ENCODE measurements at places on chromosomes 11 and 22.
A peak's percentile ranks its signal among the peaks of the same experiment; 100 is the strongest.

DNA sequence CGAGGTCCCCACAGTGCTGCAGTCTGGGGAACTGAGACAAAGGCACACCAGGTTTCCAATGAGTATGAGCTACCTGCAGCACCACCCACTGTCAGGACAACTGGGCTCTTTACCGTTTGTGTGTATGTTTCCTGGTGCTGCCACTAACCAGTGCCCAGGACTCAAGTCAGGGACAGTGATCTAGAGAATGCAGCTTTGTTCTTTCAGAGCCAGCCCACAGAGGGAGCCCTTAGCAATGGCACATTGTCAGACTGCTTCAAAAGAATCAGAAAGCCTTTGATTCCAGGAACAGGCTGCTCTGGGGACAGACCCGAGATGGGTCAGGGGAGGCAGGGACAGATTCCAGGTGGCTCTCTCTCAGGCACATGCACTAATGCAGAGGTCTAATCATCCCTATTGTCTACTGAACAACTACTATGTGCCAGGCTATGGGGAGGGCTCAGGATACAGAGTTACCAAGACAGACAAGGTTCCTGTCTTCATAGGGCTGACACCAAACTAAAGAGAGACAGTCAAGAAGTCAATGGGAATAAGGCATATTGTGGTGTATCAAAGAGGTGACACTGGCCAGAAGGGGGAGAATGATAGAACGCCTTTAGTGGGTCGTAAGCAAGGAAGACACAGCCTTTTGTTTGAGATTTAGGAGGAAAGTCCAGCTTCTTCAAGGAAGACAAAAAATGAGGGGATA is 103.7 kb downstream of the VPREB1 start:
- no peak for DNase-seq

- no peak for DNase-seq
Observed at GRCh38 chr11:2389377-2390026, 11.0 kb upstream of the TSSC4 start.

DNA sequence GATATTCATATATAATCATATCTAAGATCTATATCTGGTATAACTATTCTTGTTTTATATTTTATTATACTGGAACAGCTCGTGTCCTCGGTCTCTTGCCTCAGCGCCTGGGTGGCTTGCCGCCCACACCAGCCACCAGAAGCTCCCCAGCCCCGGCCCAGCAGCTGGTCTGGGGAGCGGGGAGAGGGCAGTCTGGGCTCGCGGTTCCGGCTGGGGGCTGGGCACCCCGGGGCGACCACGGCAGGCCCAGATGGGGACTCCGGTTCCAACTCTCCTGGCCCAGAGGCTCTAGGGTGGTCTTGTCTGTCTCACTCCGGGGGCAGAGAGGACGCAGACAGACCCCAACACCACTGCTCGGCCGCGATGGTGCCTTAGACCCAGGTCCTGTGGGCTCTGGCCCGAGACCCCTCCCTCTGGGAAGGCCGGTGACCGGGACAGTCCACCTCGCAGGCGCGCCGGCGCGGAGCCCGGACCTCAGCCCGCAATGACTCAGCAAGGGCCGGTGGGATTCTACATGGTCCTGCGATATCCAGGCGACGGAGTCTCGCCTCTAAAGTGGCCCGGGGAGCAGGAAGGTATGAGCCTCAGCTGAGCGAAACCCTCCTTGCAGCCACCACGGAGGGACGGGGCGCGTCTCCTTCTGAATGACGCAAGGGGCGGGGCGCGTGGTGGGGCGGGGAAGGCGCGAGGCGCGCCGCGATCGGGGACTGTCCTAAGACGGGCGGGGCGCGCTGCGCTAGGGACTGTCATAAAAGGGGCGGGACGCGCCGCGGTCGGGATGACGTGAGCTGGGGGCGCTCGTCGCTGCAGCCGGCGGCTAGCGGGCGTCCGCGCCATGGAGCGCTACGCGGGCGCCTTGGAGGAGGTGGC is at the start of gene DGCR6:
DGCR6 (plus strand) TSS at position 781 of the 870 bp plus-strand sequence; CDS start at position 836, 55 bp downstream.
- no peak for DNase-seq

DNA sequence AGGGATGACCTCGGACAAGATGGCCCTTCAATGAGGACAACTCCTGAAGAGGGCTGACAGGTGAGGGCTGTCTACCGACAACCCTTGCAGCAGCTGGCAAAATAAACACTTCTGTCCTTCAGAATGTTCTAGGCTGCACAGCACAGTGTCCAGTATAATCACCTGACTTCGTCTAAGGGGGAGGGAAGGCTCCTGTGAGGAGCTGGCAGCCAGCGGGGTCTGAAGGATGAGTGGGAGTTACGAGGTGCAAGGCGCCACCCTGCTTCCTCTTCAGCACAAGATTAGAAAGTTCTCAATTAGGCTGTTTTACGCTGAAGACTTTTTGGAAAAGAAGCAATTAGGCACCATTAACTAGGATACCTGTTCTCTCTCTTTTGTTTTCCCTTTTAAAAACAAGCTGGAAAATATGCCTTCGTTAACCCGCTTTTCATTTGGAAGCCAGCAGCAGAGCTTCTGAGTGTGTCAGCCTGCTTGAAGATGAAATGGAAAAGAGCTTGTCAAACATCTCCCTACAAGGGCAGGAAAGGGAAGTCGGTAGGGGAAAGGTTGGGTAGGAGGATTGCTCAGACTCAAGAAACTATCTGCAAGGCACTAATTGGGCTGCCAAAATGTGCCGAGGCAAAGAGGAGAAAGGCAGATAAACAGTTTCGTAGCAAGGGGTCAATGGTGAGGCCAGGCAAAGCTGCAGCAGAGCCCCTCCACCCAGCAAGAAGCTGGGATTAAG is 592.2 kb upstream of the CADM1 start:
- DNase-seq = no peak

- peak; percentile 56 for DNase-seq
Observed at GRCh38 chr11:47394322-47395222, 13.8 kb upstream of the SLC39A13 start.

DNA sequence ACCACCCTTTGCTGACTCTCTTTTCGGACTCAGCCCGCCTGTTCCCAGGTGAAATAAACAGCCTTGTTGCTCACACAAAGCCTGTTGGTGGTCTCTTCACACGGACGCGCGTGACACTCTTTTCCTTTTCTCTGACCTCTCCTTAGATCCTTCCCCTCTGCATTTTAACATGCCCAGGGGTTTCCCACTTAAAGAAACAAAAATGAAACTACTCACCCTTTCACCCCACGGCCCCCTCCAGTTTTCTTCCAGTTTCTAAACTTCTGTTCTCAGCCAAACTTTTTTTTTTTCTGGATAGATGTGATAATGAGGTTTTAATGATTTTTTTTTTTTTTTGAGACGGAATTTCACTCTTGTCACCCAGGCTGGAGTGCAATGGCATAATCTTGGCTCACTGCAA is 32.8 kb upstream of the NUP50 start:
- no peak for DNase-seq

DNA sequence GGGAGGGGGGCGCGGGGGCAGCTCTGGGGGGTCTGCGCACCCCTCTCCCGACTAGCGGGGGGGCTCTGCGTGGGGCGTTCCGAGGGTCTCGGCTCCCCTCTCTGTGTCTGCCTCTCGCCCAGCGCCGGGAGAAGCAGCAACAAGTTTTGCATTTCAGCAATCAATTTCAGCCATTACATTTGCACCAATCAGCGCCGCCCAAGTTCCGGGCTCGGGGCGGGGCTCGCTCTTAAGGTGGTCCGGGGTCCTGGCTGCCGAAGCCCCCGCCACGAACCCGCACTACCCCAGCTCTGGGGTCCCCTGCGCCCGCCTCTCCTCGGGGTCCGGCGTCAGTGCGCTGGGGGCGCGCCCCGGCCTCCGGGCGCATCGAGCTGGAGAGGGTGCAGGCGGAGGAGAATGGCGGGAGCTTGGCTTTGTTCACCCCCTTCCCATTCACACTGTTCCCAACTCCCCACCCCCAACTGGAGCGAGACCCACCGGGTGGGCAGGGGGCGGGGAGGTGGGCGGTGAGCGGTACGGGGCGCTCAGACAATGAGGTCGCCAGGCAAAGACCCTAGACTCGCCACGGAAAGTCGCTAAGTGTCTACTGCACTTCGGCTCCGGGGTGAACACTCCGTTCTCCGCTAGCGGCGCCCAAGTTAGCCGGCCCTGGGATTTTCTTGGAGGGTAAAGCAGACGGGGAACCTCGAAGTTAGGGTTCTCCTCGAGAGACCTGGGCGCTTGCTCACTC is at the start of gene MN1:
MN1 (minus strand) TSS at position 141 of the 730 bp plus-strand sequence. CDS start 1,213 bp downstream, outside the sequence.
- DNase-seq = no peak

DNA sequence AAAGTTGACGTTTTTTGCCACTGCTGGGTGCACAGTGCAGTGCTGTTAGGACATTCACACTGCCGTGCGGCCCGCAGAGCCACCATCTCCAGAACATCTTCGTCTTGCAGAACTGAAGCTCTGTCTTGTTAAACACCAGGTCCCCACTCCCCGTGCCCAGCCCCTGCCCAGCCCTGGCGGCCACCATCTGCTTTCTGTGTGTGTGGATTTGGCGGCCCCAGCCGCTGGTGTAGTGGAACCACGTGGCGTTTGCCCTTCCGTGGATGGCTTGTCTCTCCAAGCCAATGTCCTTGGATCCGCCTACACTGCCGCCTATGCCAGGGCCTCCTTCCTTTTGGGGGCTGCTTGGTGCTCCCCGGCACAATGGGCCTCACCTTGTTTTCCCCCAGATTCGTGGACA is 8.2 kb upstream of the MUC5AC start:
- DNase-seq = no peak

DNA sequence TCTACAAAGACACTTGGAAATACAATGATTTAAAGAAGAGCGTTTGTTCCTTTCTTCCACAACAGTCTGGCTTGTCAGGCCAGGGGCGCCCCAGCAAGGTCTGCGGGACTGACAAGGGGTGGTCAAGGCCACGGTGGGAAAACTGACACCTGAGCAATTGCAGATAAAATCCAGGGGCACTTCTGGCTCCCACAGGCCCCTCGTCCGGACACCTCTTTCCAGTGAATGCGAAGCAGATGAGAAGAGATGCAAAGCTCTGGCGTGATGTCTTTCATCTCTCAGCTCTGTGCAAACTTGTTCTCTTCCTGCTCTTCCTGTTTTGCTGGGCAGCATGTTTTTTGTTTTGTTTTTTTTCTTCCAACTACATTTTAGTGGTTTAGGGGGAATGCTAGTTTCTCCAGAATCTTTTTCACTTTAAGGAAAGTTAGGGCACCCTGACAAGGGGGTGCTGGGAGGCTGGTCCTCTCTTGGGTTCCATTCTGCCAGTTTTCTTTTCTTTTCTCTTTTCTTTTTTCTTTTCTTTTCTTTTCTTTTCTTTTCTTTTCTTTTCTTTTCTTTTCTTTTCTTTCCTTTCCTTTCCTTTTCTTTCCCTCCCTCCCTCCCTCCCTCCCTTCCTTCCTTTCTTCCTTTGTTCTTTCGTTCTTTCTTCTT is 11.1 kb upstream of the CBX6 start:
- DNase-seq = no peak

DNA sequence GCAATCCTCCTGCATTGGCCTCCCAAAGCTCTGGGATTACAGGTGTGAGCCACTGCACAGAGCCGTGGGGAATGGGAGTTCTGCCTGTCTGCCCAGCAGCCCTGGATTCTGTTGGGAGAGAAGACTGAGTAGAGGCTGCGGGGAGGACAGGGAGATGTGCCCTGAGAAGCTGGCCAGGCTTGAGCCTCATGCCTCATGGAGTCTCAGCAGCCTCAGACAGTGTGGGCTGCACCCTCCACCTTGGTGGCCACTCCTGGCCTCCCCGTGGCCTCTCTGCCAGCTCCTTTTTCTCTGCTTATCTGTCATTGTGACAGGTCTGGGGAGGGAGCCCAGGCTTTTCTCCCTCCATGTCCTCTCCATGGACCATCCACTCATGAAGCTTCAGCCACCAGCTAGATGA is 43.2 kb downstream of the DKK3 start:
- no peak for DNase-seq

GRCh38 chr11:61134801-61135257 is 26.4 kb downstream of the VPS37C start:
- no peak for DNase-seq

DNA sequence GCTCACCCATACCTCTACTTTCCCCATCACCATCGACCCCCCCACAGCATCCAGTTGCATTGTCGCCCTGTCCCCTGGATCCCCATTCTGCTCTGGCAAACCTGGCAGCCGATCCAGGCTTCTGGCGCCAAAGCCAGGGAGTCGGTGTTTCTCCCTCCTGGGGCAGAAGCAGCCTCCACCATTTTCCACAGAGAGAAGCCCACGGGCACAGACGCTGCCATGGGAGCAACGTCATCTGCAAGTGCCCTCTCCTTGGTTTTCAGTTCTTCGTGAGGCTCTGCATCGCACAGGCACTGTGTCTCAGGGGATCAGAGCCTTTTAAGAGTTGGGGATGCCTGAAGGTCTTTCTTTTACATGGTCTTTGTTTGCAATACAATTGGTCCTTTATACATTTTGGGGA is 2.3 kb downstream of the YPEL4 start:
- DNase-seq = no peak

DNA sequence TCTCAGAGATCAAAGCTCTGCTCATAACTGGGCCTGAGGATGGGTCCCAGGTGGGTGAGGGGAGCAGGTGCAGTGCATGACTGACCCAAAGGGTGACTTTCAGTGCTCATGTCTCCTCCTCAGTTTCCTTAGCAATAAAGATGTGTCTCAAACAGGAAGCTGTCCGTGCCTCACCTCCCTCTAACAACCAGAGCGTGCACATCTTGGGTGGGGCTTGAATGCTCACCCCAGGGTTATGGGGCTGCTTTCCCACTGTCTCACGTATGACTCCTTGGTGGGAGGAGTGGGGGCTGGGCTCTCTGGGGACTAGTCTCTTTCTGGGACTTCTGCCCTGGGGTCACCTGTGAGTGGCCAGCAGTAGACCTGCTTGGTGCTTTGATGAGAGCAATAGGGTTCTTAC is 53.9 kb upstream of the PHOX2A start:
- no peak for DNase-seq

DNA sequence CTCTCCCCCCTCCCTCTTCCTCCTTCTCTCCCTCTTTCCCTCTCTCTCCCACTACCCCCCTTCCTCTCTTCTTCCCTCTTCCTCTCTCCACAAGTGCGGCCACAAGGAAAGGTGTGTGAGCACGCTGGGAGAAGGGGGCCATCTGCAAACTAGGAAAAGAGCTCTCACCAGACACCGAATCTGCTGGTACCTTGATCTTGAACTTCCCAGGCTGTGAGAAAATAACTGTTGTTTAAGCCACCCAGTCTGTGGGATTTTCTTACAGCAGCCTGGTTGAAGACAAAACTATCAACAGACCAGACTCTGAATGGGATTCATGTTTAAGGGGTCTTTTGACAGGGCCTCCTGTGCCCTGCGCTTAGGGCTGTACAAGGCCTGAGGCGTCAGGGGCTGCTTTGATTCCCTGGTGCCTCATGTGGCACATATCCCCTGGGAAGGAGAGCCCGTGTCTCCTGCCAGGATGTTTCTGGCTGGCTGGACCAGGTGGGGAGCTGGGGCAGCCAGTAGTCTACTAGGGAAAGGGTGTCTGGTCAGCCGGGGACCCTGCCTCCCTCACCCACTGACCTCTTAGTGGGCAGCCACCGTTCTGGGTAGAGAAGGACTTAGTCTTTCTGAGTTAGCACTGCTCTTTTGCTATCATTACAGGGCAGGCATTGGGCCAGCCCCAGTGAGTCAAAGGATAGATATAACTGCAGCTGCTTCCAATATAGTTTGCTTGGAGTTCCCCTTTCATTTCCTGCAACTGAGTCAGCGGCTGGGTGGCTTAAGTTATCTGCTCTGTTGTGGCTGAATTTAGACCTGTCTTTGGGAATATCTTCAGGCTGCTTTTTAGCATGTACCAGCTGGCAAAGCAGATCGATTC is 6.2 kb downstream of the PANX1 start:
- DNase-seq = no peak

- DNase-seq = no peak
Observed at GRCh38 chr11:120302001-120302805, 22.9 kb upstream of the TLCD5 start.

All from stimulated activated CD4-positive, alpha-beta T cell treated with anti-CD3 and anti-CD28 coated beads, TNF-alpha, amount 100 ng/mL, for 48 hours (primary cell).